ENCODE measurements at places on chromosomes 6 and 20.

DNA sequence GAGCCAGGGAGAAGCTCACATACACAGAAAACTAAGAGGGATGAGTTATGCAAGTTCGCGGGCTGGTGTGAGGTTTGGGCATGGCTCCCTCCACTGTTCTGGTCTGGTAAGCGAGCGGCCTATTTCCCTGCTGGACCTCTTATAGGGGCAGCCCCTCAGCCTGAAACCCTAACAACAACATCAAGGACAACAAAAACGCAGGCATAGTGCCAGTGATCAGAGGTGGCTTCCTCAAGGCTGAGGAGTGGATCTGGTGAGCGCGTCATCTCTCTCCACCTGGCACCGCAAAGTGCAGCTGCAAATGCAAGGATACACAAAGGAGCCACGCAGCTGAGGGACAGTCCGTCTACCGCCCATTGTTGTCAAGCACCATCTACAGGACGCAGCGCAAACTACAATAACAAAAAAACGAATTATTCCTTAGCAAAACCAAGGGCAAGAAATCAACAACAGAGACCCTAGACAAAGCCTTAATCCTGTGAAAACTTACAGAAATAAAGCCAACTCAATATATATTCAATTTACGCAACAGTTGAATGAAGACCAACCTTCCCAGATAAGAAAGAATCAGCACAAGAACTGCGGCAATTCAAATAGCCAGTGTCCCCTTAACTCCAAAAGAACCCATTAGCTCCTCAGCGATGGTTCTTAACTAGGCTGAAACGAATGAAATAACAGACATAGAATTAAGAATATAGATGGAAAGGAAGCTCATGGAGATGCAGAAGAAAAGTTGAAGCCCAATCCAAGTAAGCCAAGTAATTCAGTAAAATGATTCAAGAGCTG is 9.2 kb upstream of the DEFB110 start:
- DNase-seq: no peak

- DNase-seq: no peak
These were observed 27.7 kb upstream of the DTNBP1 start for GRCh38 chr6:15690510-15690909.

- DNase-seq: no peak
These were observed 5.4 kb downstream of the UCKL1 start for GRCh38 chr20:63950701-63951397.

DNA sequence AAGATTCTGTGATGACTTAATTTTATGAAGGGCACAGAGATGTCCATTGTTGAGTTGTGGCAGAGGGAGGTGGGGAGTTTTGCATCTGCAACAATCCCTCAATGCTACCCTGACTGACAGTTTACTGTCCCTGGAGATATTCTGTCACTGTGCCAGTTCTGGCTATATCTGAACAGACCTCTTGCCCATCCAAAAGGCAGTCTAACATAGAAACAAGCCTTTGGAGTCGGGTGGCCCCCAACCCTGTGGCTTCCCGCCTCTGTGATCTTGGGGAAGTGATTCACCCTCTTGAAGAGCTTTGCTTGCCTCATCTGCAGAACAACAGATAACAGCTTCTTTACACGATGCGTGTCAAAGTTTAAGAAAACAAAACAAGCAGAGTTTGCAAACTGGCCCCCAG is 3.8 kb upstream of the E2F1 start:
- no peak for DNase-seq

DNA sequence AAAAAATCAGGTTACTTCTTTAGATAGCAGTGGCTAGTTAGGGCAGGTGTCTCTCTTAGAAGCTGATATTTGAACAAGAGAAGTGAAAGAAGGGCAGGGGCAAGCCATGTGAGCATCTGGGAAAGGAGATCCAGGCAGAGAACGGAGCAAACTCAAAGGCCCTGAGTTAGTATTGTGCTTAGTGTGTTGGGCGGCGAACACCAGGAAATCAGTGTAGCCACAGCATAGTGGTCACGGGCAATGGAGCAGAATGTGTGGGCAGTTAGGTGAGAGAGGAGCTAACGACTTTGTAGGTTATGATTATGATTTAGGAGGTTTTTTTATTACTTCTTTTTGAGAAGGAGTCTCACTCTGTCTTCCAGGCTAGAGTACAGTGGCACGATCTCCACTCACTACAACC is 229.3 kb downstream of the TMEM242 start:
- no peak for DNase-seq

DNA sequence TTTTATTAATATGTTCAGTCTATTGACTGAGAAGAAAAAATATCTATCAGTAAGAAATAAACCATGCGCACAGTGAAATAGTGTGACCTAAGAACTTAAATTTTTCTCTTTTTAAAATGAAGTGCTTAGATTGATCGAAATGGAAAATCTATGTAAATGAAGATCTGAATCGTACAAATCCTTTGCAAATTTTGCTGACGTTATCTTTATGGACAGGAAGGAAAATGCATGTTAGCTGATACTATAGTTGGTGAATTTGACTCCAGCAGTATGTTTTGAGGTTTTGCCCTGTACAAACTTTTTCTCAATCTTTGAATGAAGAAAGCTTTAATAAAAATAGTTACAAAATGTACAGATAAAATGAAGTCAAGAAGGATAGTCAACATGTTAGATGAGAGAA is 82.9 kb downstream of the NRN1 start:
- DNase-seq: no peak

- DNase-seq: no peak
These were observed at the start of gene NKAIN2 for GRCh38 chr6:123803504-123804013. Gene NKAIN2, plus strand, starts transcription at chr6:123803865.

- DNase-seq: peak; percentile 63
These were observed 108.0 kb upstream of the FOXO3 start for GRCh38 chr6:108452711-108453195.

All from fibroblast of skin of left biceps (primary cell).